ENCODE measurements at places on chromosomes 12 and 14. TPM values are rescaled to one million over a fixed set of nuclear protein-coding genes. Genes with fewer than 3 reads are reported as not detected.

The CDC42BPB gene
- 5.8 TPM for total RNA-seq

- peak; percentile 26 for DNase-seq
Measured at GRCh38 chr12:15584366-15585041, 204.7 kb downstream of the EPS8 start.

DNA sequence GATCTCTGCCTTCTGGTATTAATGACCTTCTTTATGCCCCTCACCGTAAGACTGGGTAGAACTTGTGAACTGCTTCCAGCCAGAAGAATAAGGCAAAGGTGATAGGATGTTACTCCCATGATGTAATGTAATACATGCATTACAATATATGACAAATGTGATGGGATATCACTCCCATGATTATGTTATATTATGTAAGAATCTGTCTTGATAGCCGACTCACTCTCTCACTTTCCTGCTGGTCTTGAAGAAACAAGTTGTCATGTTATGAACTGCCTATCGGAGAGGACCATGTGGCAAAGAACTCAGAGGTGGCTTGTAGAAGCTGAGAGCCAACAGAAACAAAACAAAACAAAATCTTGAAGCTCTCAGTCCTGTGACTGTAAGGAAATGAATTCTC, 30.6 kb upstream of the OSBPL8 start:
- DNase-seq: no peak

GRCh38 chr12:65899241-65899640, 75.0 kb downstream of the HMGA2 start:
- no peak for DNase-seq

GRCh38 chr12:57029457-57029856, 13.1 kb upstream of the TAC3 start:
- no peak for DNase-seq

- DNase-seq: no peak
Measured at GRCh38 chr14:68226523-68226922, 406.9 kb downstream of the RAD51B start.

GRCh38 chr12:124096869-124097434, 123.9 kb downstream of the ZNF664 start:
- DNase-seq: no peak

Data from activated naive CD4-positive, alpha-beta T cell treated with anti-CD3 and anti-CD28 coated beads, Interleukin-2, amount 50 U/mL, for 72 hours (primary cell).